Cortex of kidney (tissue), 1 donor: ENCODE measurements at places on chromosomes 3 and 15.

- no peak for DNase-seq
These were observed 87.2 kb downstream of the TJP1 start for GRCh38 chr15:29734917-29735572.

DNA sequence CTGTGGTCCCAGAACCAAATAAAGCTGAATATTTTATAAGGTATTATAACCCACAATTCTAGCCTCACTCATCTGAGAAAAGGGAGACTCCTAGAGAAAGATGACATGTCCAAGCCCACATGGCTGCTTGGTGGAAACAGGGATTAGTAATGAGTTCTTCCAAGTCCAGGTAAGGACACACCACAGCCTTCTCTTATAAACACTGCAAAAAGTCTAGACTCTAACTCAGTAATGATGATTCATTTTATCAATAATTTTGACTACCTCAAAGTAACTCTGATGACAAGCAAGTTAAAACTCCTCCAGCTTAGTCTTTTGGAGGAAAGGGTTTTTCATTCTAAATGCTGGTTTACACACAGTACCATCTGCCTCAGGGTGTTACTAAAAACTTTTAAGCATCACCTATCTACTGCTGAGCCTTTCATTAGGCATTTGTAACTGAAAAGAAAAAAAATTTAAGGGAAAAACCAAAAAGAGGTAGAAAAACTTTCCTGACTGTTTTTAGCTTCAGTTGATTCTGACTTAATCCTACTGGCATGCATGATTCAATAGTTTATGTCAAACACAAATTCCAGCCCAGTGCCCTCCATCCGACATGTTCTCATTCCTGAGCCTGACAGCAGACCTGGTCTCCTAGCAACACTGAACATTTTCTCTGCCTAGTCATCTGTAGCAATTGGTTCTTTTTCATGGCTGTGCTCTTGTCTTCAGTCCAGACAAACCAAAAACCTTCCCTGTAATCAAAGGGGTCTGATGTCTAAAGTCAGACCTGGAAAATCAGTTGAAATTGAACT is 43.9 kb downstream of the P3H2 start:
- DNase-seq = no peak

GRCh38 chr15:100663915-100664281 is 61.5 kb downstream of the ASB7 start:
- DNase-seq = no peak

DNA sequence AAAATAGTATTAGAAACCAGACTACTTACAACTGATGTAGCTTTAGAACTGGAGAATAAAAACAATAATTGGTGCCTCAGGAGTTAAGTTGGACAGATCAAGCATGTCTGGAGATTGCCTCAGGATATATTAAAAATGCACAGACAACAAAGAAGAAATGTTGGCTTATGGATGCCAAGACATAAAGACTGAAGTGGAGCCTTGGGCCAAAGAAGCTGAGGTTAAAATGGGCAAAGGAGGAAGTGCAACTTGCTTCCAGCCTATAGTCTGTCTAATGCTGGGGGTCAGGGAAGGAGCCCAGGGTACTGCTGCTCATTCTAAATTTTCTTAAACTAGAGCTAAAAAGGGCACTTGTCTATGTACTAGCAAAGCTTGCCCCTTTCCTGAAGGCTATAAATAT is 77.5 kb downstream of the ESYT3 start:
- DNase-seq = no peak

DNA sequence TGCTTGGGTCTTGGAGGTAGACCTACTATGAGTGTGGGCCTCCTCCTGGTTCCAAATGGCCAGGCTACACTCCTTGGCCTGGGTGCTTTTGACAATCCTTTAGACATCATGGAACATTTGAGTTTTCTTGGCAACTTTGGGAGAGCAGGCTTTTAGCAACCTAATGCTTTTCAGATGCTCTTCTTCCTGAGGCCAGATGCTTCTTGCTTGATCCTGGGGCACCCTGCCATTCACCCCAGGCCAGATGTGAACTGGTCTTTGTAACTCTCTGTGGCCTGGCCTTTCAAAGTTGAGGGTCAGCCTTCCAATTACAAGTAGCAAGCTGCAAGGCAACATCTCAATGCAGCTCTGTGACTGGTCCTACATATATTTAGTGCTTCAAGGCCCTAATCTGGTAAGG is 40.5 kb downstream of the RTP1 start:
- no peak for DNase-seq

GRCh38 chr3:88997260-88997659 is 110.2 kb upstream of the EPHA3 start:
- DNase-seq = no peak

DNA sequence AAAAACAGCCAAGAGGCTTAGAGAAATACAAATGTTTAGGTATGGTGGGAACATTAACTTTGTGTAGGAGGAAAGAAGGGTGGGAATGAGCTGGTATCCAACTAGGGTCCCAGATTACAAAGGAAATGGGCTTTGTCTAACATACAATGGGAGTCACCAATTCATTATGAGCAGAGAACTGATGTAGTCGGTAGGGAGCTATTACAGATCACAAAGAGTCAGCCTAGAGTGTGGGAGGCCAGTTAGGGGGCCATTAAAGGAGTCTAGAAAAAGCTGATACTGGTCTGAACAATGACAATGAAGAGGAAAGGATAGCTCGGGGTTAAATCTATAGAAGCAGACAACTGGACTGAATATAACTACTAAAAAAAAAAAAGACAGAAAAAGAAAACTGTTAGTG is 15.5 kb downstream of the ANO10 start:
- DNase-seq = no peak

- DNase-seq = no peak
These were observed 67.0 kb upstream of the CADPS start for GRCh38 chr3:62942227-62942626.

- no peak for DNase-seq
These were observed 175.5 kb downstream of the NECTIN3 start for GRCh38 chr3:111246967-111247760.

DNA sequence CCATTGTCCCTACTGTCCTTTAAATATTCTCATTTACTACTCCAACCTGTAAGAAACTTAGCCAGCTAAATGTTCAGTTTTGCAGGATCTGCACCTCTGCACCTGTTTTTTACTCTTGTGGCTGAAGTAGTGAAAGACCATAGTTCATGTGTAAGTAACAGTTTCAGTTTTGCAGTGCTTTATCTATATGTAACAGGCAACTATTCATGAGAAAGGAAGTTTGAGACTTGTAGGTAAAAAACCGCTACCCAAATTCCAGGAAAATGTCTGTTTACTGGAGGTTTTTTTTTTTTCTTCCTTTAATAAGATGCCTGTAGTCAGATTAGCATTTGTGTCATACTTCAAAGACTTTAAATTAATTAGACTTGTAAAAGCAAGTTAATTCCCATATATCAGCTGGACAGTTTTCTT is 25.4 kb upstream of the MBNL1 start:
- no peak for DNase-seq

DNA sequence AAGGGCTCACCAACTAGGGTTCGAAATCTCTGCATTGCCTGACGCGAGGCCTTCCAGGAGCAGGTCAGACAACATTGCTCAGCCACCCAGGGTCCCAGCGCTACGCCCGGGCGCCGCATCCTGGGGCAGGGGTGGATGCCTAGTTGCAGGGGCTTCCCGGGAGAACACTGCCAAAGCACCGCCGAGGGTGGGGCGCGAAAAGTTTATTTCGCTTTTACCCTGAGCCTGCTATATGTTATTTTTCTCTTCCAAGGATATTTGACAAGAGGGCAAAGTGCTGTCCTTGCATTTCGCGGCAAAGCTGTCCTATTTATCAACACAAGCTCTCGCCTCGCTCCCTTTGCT is 549 bp upstream of the SOX14 start:
- no peak for DNase-seq

DNA sequence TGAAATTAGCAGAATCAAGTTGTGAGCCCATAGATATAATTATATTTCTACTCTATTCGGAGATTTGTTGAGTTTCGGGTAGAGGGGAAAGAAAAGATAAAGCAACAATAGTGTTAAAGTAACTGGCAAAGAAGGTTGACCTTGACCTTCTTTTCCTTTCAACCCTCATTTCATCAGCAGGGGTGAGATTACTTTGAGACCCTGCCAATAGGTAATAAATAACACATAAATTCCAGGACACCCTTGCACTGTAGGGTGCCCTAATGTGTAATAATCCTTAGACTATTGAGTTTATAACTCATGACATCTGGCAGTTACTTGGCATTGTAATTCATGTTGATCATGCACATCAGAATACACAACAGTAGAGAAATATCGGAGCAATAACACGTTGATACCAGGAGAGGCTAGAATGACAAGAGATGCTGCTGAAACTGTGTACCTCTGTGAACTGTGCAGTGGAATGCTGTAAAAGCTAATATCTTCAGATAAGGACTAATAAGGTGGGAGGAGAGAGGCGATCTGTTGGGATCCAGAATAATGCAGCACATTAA is 426.7 kb downstream of the ROBO2 start:
- DNase-seq = no peak

DNA sequence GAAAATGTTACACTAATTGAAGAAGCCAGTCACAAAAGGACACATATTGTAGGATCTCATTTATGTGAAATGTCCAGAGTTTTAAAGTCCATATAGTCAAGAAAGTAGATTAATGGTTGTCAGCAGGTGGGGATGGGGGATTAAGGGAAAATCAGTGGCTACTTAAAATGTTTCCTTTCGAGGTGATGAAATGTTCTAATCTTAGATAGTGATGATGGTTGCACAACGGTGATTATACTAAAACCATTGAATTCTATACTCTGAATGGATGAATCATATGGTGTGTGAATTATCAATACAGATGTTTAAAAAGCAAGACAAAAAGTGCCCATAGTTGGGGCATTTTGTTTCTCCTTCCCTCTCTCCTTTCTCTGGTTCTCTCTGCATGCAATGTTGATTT is 164.6 kb downstream of the ATG7 start:
- no peak for DNase-seq

GRCh38 chr3:142595581-142595950 is 627 bp upstream of the PLS1 start:
- no peak for DNase-seq

DNA sequence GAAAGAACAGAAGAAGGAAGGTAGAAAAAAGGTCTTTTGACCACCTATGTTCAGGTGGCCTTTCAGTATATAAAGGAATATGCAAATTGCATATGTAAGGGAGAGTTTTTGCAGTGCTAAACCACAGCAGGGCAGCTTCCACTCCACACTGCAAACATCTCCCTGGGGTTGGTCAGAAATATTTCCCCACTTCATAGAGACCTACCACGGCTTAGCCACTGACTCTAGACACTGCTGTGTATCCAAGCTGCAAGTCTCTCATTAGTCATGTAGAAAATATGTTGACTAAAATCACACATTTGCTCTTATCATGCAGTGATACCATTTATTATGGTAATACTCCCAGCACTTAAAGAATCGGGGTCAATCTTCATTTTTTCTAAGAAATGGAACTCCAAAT is 214.9 kb upstream of the NR2F2 start:
- no peak for DNase-seq
